Central memory CD4-positive, alpha-beta T cell (primary cell): ENCODE measurements at places on chromosomes 16 and 17.

- no peak for DNase-seq
These were observed 706.1 kb downstream of the WWOX start for GRCh38 chr16:78805556-78805955.

GRCh38 chr16:88977018-88977811 lies at the start of gene CBFA2T3:
Gene CBFA2T3 (minus strand): TSS chr16:88977207. CDS start chr16:88976807, 400 bp downstream.
- DNase-seq, result no peak

DNA sequence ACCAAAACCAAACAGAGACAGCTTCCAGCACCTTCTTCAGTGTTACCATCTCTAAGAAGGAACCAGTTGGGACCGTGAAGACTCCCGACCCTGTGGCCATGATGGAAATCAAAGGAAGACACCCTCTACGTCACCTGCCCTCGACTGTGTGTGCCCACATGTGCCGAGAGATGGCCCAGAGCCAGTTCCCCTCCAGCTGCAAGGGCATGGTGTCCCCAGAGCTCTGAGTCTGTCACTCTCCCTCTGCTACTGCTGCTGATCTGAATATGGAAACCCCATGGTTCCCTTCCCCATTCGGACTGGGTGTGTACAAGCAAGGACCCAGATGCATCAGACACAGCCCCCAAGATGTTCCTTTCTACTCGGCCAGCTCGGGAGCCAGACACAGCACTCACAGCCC lies 76.4 kb downstream of the SOCS1 start:
- DNase-seq, result no peak

GRCh38 chr17:18888766-18889290 lies 30.9 kb downstream of the PRPSAP2 start:
- no peak for DNase-seq

DNA sequence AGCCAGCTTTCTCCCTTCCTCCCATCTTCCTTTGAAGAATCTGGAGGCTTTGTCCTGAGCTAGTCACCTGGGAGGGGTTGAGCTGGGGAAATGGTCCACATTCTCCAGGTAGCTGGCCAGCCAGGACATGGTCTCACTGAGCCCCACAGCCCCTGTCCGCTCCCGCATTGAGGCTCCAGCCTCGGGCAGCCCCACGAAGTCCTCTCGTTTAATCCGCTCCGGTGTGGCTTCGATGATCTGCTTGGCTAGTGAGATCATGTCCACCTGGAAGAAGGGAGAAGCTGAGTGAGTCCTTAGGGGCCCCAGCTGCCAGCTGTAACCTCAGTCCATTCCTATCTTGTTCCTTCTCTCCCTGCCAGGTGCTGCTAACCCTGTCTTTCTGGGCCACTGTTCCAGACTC lies 2.7 kb upstream of the SPAG7 start:
- no peak for DNase-seq

DNA sequence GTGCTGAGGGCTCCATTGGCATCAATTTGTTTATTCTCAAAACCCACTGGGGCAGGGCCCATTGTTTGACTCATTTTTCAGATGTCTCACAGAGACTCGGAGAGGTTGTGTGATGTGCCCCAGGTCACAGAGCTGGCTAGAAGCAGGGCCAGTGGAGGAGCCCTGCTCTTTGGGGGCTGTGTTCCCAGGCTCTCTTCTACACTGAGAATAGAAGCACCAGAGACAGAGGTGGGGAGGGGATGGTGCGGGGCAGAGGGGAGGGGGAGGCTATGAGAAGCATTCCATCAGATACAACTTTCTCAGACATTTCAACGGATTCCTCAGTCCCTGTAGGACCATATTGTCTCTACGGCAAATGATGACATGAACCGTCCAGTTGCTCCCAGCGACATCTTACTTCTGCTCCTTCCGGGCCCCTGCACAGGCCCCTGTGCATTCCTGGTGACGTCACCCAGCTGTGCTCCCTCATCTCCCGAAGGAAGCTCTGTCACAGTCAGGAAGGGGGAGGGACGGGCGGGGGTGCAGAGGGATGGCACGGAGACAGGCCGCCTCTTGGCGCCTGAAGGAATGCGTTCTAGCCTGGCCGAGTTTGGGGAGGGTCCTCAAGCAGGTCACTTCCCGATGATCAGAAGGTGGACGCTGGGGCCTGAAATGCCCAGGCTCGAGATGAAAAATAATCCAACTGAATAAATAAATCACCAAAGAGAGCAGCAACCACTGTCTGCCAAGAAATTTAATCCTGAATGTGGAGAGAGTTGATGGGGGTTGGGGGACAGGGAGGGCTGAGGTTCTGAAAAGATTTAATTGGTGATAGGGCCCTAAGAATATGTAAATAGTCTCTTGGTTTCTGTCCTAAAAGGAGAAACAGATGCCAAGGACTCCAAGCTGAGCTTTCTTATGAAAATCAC lies 114.1 kb downstream of the NOG start:
- DNase-seq, result no peak

DNA sequence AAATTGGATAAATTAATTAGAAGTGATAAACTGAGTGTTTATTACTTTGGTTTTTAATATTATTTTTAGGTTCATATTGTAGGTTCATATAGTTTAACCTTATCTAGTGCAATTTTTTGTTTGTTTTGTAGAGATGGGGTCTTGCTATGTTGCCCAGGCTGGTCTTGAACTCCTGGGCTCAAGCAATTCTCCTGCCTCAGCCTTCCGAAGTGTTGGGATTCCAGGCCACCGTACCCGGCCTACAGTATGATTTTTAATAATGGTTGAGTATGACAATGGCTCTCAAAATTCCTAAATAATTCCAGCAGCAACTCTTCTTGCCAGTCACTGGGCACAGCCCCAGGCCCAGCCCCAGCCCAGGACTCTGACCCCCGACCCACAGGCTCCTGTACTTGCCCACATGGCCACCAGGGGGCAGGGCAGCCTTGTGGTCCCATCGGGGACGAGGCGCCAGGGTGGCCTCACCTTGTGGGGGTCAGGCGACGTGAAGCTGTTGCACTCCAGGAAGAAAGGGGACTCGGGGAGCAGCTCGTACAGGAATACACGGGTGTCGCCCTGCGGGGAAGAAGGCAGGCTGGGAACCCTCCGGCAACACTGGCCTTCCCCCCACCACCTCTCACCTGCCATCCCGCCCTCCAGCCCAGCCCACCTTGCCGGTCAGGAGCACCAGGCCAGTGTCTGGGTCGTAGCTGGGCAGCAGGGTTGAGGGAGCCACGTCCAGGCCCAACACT lies 7.9 kb upstream of the PAM16 start:
- DNase-seq, result peak; percentile 50

GRCh38 chr17:81097134-81097942 lies 62.4 kb downstream of the BAIAP2 start:
- peak; percentile 25 for DNase-seq

DNA sequence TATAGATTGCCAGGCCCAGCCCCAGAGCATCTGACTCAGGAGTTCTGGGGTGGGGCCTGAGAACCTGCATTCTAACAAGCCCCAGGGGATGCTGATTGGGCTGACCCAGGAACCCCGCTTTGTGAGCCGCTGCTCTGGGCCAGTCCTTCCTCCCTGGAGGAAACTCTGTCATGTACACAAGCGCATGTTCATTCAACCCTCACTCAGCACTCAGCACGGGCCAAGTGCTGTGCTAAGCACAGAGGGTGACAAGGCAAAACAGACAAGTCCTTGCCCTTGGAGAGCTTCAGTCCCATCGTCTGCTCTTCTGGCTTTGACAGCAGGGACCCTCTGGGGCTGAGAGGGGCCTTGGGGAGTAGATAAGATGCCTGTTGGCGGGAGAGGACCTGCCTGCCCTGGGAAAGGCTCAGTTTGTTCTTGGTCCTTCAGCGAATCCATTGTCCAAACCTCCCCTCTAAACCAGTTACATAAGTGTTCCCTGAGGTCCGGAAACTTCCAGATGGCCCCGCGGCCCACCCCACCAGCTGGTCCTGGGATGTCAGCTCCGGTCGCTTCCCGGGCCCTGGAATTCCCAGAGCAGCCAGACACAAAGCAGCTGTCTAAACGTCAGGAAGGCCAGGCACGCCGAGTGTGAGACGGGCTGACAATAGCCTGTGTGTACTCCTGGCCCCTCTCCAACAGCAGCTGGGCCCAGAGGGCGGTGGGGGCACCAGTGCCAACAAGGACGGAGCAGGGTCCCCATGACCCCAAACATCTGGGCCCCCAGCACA lies 88.8 kb downstream of the ZDHHC7 start:
- DNase-seq, result no peak

- DNase-seq, result peak; percentile 14
These were observed 740 bp upstream of the ATP6V0D1 start for GRCh38 chr16:67481561-67482232.

- DNase-seq, result no peak
These were observed 6.9 kb downstream of the GAA start for GRCh38 chr17:80108036-80108971.

- DNase-seq, result no peak
These were observed 5.2 kb downstream of the CDH13 start for GRCh38 chr16:82631701-82632685.

DNA sequence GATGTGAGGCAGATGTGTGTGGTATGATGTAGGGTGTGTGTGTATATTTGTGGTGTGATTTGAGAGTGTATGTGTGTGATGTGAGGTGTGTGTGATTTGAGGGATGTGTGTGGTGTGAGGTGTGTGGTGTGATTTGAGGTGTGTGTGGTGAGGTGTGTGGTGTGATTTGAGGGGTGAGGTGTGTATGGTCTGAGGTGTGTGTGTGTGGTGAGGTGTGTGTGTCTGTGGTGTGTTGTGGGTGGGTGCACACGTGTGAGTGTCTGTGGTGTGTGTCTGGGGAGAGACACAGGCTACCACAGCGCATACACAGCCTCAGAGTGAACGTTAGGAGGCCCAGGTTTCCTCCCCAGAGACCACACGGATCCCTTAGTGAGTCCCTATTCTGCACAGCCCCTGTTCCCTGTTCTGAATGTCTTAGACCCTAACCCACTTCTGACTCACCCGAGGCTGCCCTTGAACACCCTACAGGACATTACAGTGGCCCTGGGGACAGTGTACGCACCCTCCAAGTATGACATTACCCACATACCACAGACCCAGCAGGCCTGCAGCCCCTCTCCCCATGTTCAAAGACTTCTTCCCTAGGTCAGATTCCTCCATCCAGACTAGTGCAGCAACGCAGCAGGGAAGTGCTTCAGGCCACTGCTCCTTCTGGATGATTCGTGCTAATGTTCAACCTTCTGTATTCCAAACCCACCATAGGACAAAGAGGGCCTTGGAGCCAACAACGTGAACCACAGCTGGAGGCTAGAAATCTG lies 3.5 kb upstream of the RAB37 start:
- no peak for DNase-seq

GRCh38 chr17:50452630-50453300 lies 15.9 kb downstream of the CHAD start:
- no peak for DNase-seq

GRCh38 chr16:4055748-4056147 lies 60.5 kb downstream of the ADCY9 start:
- DNase-seq, result no peak

GRCh38 chr16:555528-556473 lies 4.4 kb upstream of the PRR35 start:
- no peak for DNase-seq

- no peak for DNase-seq
These were observed 941.5 kb upstream of the EEF2KMT start for GRCh38 chr16:6038941-6039645.
